ENCODE measurements at places on chromosomes 4 and X.
A peak's percentile ranks its signal among the peaks of the same experiment; 100 is the strongest.

- no peak for DNase-seq
Measured at GRCh38 chr4:119299260-119299671, 22.7 kb downstream of the FABP2 start.

DNA sequence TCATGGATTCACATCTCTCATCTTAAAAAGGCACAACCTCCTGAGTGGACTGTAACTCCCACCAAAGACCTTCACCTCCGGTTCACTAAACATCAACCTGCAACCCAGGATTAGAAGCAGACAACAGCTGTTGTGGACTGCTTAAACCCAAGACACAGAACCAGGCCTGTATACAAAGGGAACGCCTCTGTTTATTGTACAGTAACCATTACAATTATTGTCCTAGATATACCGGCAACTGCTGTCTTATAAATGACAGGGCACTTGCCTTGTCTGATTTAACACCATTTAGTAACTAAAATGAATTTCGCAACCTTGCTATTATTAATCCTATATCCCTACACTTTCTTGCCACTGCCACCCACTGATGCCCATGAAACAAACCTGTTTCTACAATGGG is 22.8 kb upstream of the CSTF2 start:
- DNase-seq: no peak

DNA sequence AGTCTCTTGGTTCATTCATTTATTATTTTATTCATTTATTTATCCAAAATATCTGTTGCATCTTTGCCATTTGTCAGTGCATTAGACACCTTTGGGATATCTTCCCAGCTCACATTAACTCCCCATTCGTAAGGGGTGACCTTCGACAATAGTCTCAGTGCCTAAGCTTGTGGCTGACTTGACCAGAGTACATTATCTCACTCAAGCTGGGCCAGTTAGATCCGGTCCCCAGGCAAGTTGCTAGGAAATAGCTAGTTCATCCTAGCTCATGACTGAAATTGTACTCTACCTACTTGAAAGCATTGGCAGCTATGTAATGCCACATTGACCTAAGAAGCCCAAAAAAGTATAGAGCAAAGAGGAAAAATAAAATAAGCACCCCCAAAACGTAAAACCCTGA is 165.3 kb downstream of the FBXO8 start:
- no peak for DNase-seq

DNA sequence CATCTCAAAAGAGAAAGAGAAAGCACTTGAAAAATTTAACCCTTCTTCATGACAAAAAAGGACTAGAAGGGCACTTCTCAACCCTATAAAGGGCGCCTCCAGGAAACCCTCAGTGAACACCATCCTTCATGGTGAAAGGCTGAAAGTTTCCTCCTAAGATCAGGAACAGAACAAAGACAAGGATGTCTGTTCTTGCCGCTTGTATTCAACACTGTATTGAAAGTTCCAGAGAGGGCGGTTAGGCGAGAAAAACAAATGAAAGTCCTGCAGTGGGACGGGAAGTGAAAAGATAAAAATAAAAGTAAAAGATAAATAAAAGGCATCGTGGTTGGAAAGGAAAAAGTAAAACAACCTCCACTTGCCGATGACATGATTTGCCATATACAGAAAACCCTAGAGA is 50.9 kb downstream of the RNF212 start:
- DNase-seq: no peak

- no peak for DNase-seq
Measured at GRCh38 chrX:125620715-125621587, 301.3 kb downstream of the TEX13C start.

DNA sequence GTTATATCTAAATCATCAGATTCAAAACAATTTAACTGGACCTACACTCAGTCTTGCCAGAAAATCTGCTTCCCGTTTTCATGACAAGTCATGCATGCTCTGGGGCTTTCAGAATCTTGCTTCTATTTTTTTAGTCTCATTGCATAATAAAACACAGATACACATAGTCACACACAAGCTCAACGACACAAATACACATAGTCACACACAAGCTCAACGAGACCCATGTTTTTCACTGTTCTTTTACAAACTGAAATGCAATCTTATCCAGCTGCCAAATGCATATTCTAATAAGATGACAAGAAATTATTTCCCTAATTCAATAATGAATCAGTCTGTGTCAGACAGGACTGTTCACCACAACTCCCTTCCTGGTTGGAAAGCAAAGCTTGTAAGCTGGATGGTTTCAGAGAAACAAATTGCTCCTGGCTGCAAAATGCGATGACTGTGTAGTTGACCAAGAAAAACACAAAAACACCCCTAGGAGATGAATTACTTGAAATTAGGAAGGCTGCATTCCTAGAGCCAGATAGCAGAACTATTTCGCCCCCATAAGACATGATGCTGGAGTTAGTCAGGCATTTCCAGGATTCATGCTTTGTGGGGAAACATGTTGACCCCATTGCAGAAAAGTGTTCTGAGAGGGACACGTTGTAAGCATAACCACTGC is 208.7 kb downstream of the CHIC2 start:
- no peak for DNase-seq

GRCh38 chr4:46765465-46765864 is 143.6 kb downstream of the COX7B2 start:
- DNase-seq: no peak

DNA sequence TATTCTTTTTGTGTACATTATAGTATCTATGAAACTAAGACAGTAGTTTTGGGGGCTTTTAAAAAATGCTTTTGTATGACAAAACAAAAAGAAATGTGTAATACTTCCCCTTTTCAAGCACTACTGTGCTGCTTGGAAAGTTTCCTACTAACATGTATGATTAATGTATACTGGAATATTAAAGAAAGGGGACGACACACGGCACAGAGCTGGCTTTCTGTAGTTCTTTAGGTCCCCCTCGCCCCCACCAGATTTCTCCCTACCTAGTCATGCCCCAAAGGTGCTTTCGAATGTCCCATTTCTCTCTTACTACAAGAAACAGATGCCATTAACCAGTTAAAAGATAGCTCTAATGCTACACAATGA is 1.6 kb upstream of the AP1S2 start:
- no peak for DNase-seq

- DNase-seq: no peak
Measured at GRCh38 chr4:35939751-35940150, 304.6 kb downstream of the ARAP2 start.

GRCh38 chr4:20393486-20394100 is 141.9 kb downstream of the SLIT2 start:
- no peak for DNase-seq

DNA sequence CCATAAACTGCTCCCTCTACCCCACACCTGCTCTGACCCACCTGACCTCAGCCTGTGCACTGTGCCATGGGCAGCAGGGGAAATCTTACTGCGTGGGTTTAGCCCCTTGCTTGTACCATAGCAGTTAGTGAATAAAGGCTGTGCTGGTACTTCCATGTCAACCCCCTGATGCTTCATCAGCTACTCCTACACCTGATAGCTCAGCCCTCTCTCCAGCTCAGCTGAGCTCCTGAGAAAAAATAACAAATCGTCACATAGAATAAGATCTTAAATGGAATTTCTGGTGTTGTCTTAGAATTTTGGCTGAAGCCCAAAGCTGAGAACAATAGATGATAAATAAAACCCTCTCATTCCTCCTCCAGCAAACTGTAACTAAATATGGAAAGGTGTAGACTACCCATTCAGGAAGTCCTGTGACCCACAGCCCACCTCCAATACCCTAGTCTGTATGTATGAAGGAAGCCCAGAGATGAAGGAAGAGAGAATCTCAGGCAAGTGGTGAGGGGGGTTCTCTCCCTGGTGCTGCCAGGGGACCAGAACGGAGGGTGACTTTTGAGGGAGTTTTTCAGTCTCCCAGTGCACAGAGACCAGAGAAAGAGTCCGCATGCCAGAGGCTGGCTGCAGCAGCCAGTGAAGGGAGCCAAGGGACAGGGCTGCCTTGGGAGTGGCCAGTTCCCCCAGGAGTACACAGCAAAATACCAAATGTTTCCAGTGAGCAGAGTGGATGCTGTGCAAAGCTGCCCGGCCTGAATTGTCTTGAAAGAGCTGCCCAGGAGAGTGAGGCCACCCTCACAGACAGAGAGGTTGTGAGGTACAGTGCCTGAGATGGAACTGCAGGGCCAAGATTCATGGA is 227.3 kb downstream of the QDPR start:
- DNase-seq: no peak

DNA sequence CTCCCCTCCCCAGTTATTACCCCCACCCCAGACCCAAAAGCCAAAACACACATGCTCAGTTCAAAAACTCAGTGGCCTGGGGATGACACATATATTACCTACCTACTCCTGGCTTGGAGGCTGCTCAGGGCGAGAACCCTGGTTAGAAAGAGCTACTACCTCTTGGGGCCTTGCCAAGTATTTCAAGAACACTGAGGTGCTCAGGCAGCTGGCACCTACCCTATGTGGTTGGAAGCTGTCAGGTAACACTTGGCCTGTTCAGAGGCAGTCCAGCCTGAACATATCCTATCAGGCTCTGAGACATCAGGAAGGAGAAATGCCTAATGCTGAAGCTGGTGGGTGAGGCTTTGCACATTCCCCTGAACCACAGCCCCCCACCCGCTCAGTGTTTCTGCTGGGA is 4.9 kb downstream of the BCAP31 start:
- DNase-seq: no peak

DNA sequence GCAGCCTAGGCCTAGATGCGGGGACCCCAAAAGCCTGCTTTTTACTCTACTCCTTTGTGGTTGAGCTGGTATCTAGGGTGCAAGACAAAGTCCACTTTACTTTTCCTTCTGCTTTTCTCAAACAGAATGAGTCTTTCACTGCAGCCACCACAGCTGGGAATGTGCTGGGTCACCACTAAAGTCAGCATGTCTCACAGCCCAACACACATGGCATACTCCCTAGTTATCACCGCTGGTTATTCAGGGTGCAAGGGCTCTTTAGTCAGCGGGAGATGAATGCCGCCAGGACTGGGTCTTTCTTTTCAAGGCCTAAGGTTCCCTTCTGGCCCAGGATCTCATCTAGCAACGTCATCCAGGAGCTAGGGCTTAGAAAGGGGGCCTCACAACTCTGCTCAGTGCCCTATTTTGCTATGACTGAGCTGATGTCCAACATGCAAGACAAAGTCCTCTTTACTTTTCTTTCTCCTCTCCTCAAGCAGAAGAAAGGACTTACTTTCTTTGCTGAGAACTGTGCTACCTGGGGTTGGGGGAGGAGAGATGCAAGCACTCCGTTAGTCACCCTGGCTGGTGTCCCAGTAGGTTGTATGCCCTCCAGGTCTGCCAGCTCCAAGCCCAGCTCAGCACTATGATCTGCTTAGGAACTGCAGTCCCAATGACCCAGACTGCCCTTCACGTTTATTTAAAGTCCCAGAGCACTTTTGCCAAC is 22.9 kb upstream of the STPG2 start:
- no peak for DNase-seq

GRCh38 chr4:20408611-20409010 is 156.9 kb downstream of the SLIT2 start:
- no peak for DNase-seq

- DNase-seq: no peak
Measured at GRCh38 chr4:179291657-179292056, 1849.4 kb upstream of the AGA start.

GRCh38 chrX:54817220-54817820 is 9.8 kb downstream of the MAGED2 start:
- DNase-seq: no peak

DNA sequence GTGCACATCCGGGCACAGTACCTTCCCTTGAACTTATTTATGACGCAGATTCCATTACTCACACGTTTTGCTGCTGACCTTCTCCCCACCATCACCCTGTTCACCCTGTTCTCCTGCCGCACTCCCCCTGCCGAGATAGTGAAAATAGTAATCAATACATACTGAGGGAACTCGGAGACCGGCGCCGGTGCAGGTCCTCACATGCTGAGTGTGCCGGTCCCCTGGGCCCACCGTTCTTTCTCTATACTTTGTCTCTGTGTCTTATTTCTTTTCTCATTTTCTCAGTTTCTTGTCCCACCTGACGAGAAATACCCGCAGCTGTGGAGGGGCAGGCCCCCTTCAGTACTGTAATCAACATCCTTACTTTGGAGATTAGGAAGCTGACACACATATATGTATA is 1337.1 kb upstream of the PABPC4L start:
- DNase-seq: no peak

- DNase-seq: no peak
Measured at GRCh38 chrX:65874765-65875164, 165.1 kb downstream of the VSIG4 start.

GRCh38 chr4:128525387-128525786 is 237.8 kb upstream of the PGRMC2 start:
- no peak for DNase-seq

DNA sequence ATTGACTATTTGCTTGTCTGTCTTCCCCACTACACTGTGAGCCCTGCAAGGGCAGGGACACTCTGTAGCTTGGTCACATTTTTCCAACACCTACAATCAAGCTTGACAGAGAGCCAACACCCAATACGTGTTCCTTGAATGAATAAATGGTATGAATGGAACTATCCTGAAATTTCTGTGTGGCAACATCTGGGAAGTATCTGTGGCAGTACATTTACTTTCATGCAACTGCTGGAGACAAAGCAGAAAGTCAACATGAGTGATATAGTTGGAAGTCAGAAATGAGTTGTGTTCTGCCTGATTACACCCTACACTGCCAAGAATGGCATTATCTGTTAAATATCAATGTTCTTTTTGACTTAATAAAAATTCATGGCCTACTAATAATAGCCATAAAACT is 343.5 kb upstream of the F9 start:
- DNase-seq: no peak

- no peak for DNase-seq
Measured at GRCh38 chr4:39613093-39613656, 25.5 kb downstream of the SMIM14 start.

DNA sequence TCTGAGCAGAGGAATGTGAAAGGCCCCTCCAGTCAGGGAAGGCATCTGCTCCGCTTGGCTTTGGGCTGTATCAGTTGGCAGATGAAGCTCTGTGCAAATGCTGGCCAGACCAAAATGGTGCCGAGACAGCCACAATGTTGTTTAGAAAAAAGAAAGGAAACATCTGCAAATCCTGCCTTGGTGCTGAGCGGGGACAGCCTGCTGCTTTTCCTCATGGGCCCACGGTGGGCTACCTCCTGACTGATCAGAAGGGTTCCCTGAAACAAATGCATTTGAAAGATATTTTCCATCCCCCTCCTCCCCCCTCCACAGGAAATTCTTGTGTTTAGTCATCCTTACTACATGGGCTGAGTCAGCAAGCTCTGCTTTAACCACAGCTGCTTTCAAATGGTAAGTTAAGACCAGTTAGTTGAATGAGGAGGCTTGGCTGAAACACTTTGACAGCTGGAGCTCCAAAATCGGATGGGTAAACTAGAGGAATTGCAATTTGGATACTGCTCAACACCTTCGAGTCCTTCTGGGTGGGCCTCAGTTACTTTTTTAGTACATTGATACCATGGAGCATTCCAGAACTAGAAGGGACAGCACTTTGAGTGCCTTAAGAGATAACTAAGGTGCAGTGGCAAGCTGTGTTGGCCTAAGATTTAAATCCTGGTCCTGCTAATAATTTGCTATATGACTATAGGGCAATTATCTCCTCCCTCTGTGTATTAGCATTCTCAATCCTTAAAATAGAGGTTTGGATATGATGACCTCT is 36.0 kb downstream of the PLAC1 start:
- DNase-seq: peak; percentile 1

GRCh38 chr4:168656946-168657473 is 160.2 kb downstream of the PALLD start:
- DNase-seq: no peak

Data from stimulated activated CD4-positive, alpha-beta T cell treated with anti-CD3 and anti-CD28 coated beads, Interleukin-4, amount 100 ng/mL, for 4 hours (primary cell).